SJCRH30 (cell line): ENCODE measurements at places on chromosomes 1 and 21.

- no peak for DNase-seq
Observed at GRCh38 chr1:203548892-203549291, 54.9 kb downstream of the OPTC start.

- no peak for DNase-seq
Observed at GRCh38 chr1:235368428-235368827, 1.2 kb downstream of the TBCE start.

DNA sequence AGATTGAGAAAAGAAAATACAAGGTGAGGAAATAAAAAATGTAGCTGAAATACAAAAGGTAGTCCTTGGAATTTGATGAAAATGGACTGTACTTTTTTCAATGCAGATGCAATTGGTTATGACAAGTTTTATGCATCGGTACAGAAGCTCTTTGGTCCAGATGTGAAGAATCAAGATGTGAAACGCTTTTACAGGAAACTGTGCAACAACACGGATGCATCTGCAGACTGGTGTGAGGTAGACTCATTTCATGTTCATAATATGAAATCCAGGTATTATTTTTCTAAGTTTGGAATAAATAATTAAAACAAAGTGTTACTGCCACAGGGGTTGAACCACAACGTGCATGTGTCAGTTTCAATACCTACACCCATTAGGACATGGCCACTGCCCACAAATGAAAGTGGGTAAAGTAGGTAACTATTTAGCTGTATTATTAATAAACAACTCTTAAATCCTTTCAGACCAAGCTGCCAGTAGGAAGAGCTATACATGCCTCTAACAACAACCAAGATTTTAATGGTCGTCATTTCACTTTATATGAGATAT is 8.4 kb downstream of the WDR64 start:
- DNase-seq = no peak

DNA sequence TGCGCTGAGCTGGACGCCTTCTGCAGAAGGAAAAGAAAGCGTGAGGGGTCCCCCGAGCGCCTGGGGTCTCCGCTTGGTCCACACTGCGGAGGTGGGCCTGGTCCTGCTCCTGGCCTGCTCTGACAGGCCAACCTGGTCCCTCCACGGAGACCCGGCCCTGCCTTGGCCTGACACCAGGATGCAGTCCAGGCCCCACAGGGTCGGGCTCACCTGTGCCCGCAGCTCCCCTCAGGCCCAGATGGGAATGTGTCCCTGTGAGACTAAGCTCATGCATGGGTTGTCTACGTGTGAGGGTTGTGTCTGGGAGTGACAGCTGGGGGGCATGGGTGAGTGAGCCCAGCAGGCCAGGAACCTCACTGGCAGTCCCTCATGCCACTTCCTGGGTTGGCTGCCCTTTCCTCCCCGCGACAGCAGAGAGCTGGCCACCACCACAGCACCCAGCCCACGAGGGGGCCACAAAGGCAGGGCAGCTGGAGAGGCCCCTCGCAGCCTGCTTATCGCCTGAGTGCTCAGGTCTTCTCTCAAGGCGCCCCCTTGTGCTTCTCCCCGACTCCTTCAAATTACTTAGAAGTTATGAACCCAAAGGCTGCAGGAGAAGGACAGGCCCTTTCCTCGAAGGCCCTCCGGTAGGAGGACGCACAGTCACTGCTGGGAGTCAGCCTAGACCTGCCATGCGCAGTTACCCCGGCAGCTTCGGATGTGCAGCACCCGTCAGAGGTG is 41.1 kb downstream of the SLC45A1 start:
- DNase-seq = no peak

GRCh38 chr21:28875078-28875477 is 117.6 kb downstream of the LTN1 start:
- no peak for DNase-seq

DNA sequence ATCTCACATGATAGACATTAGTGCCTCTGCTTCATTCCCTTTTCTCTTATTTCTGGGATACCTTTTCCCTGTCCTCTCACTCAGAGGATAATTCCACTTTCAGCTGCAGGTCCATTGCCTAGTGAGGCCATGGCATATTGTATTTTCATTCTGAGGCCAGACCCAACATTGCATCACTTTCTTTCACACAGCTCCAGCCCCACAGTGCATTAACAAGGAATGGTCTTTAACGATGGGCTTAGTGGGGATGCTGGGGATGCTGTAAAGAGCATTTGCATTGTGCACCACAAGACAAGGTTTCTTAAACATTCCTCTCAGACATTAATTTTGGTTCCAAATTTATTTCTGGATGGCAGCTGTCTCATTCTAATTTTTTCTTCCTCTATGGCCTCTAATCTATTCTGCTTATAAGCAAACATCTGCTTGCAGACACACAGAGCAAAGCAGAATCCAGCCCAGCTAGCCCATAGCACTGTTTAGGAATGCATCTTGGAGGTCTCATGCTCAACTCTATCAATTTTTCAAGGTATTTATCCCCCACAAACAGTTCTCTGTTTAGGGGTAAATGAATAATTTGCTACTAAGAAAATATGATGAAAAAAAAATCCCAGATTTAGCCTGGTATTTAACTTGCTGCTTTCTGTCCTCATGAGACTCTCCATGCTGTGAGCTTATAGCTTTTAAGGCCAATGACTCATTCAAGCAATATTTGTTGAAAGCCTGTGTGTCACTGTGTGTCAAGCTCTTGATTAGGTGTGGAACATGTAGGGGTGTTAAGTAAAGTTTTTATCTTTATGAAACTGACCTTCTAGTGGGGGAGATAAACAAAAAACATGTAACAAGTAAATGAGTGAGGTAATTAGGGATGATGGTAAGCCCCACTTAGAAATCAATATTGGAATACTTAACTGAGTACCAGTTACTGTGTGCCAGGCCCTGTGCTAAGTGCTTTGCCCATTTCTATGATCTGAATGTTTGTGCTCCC is 44.5 kb upstream of the CCDC190 start:
- DNase-seq = no peak

DNA sequence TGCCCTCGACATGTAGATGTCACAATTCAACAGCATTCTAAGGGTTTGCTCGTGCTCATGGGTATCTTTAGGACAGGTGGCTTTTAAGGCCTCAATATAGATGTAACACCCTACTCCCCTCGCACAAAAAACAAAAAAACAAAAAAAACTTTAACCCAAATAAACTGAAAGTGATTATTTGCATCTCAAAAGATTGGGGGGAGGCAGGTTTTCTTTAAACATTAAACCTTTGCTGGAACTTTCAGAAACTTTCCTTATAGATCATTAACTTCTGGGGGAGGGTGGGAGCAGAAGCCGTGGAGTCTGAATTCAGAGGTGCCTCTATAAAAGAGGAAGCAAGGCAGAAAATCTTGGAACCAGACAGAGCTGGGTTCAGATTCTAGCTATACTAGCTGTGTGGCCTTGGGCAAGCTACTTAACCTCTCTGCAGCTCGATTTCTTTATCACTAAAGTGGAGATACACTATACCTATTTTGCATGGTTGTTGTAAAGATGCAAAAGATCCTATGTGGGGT is 3.2 kb upstream of the KIAA1614 start:
- DNase-seq = no peak

DNA sequence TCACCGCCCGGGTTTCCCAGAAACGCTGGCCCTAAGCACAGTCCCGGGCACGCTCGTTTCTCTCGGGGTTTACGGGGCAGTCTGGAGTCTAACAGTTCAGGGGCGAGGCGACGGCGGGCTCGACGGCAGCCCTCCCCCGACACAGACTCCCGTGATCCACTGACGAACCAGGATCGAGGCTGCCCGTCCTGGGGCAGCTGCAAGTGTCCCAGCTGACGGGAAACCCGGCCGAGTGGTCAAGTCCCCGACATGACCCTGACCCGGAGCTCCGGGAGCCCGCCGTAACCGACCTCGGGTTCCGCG is 494 bp downstream of the UBE2J2 start:
- DNase-seq = no peak

DNA sequence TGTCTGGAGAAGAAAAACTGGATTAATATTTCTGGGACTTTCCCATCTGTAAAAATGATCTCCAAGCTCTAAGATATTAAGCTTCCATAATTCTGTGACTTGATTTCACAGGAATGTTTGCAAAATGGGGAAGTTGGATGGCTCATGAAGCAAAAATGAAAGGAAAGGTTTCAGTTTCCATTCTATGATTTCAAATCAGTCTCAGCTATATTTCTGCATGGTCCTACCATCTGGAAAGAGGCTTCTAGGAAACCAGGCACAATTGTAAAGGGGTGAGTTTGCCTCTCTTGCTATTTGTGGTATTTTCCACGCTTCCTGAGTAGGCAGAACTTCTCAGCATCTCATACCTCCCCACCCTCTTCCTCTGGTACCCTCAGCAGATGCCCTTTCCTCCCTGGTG is 22.4 kb upstream of the ACTN2 start:
- no peak for DNase-seq
